ENCODE measurements at places on chromosomes 6 and 20.
A peak's percentile ranks its signal among the peaks of the same experiment; 100 is the strongest.

DNA sequence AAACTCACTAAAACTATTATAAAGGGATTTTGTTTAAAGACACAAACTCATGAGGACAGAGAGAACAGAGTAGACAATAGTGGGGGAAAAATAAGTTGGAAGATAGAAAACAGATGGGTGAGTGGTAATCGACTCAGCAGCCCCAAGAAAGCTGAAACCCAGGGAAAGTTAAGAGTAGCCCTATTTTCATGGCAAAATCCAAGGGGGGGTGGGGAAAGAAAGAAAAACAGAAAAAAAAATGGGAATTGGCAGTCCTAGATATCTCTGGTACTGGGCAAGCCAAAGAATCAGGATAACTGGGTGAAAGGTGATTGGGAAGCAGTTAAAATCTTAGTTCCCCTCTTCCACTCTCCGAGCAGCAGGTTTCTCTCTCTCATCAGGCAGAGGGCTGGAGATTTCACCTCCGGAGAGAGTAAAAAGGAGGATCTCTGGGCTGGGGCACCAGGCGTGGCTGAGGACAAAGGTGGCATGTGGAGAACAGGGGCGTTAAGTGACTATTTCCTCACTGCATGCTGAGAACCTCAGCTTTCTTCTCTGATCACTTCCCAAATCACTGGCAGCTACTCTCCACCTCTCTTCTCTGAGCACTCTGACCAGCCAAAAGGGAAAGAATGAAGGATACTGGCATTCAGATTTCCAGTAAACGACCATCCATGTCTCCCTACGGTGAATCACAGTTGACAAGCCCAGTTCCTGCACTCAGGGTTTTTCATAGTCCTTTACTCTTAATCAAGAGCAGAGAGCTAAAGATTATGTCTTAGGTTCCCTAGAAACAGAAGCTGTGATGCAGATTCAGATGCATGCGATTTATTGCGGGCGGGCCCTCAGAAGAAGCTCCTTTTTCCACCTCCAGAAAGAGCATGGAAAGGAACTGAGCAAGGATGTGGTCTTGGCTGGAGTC lies 7.3 kb upstream of the RNF24 start:
- DNase-seq, result no peak

- peak; percentile 38 for DNase-seq
Observed at GRCh38 chr6:12605888-12606345, 110.7 kb upstream of the PHACTR1 start.

DNA sequence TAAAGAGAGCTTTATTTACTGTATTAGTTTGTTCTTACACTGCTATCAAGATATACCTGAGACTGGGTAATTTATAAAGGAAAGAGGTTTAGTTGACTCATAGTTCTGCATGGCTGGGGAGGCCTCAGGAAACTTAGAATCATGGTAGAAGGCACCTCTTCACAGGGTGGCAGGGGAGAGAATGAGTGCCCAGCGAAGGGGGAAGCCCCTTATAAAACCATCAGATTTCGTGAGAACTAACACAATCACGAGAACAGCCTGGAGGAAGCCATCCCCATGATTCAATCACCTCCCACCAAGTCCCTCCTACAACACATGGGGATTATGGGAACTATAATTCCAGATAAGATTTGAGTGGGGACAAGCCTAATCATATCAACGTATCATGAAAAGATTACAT lies 27.2 kb downstream of the ARID1B start:
- DNase-seq, result no peak

DNA sequence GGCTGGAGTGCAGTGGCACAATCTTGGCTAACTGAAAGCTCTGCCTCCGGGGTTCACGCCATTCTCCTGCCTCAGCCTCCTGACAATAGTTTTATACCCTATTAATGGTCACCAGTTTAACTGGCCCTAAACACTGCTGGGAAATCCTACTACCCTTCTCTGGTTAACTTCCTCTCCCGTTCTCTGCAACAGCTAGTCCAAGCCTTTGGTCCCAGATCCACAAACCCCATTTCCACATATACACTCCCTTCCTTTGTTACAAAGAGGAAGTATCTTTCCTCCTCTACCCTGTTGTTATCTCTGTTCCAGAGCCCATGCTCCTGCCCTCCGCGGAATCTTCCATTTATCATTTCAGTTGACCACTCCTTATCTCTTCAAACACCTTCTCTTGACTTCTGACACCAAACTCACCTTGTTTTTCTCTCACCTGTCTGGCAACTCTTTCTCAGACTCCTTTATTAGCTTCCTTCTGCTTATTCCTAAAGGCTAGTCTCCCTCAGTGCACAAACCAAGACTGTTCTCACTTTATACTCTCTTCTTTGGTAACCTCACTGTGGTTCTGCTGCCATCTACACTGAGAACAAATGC lies 25.0 kb upstream of the TBC1D22B start:
- DNase-seq, result no peak

GRCh38 chr6:169495601-169496000 lies 206.2 kb downstream of the WDR27 start:
- DNase-seq, result no peak

Data from CD4-positive, alpha-beta T cell treated with Interleukin-2 at 100 ng/mL for 4 hours (primary cell).